ENCODE measurements at places on chromosomes 5 and 9.

- no peak for DNase-seq
Observed at GRCh38 chr9:5357431-5358105, 17.9 kb upstream of the RLN1 start.

DNA sequence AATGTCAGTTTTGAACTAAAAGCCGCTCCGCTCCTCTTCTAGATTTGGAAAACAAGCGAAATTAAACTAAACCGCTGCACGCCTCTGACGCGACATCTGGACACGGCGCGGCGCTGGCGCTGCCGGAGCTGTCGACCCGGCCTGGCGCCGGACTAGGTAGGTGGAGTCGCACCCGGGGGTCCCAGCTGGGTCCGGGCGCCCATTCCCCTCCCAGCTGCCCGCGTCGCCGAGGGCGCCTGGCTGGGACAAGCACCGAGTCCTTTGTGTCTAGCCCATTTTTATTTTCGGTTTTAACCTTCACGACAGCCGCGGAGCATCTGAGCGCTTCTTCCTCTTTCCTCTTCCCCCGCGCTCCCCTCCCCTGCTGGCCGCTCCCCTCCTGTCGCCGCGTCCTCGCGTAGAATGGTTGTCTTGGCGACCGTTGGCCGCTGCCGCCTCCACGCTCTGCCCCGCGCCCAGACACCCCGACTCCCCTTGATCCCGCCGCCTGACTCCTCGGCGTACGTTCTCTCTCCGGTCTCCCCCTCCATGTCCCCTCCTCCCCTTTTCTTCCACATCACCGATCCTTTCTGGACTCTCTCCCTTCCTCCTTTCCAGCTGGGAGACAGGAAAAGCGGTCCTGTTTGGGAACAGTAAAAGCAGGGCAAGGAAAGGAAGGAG lies 545 bp downstream of the CDKN2B-AS1 start:
- DNase-seq = peak; percentile 94

- DNase-seq = no peak
Observed at GRCh38 chr9:34513567-34514214, 9.1 kb downstream of the ENHO start.

DNA sequence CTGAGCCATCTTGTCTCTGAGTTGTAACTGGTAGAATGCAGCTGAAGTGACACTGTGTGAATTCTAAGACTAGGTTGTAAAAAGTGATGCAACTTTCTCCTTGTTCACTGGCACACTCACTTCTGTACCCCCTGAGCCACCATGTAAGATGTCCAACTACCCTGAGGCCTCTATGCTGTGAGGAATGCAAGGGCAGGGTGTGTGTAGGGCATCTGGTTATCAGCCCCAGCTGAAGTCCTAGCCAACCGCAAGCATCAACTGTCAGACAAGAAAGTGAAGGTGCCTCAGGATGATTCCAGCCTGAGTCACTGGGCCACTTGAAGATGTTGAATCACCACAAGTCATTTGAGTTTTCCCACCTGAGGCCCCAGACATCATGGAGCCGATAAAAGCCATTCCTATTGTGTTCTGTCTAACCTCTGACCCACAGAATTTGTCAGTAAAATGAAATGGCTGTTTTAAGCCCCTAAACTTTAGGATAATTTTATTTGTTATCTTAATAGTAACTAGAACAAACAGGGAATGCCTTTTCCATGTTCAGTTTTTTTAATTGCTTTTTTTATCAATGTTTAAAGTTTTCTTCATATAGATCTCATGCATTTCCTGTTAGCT lies 18.7 kb upstream of the RHOBTB3 start:
- DNase-seq = no peak

- DNase-seq = no peak
Observed at GRCh38 chr9:121774715-121775613, 123.5 kb downstream of the DAB2IP start.

DNA sequence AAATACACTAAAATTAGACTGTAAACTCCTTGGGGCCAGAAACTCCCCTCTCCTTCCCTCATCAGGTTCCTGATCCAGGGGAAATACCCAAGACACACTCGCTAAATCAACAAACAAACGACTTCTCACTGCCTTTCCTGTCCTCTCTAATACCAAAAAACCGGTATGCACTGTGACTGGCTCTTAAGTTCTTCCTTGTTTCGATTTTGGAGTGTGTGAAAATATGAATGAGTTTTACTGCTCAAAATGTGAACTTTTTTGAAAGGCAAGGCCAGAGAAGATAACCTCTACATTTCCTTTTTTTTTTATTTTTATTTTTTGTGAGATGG lies 81.1 kb upstream of the EPB41L4B start:
- no peak for DNase-seq

GRCh38 chr9:87499424-87500017 lies 1.9 kb downstream of the DAPK1 start:
- no peak for DNase-seq

- no peak for DNase-seq
Observed at GRCh38 chr5:116536316-116537083, 38.1 kb downstream of the SEMA6A start.

GRCh38 chr9:76730801-76731200 lies 33.4 kb upstream of the PCA3 start:
- no peak for DNase-seq

DNA sequence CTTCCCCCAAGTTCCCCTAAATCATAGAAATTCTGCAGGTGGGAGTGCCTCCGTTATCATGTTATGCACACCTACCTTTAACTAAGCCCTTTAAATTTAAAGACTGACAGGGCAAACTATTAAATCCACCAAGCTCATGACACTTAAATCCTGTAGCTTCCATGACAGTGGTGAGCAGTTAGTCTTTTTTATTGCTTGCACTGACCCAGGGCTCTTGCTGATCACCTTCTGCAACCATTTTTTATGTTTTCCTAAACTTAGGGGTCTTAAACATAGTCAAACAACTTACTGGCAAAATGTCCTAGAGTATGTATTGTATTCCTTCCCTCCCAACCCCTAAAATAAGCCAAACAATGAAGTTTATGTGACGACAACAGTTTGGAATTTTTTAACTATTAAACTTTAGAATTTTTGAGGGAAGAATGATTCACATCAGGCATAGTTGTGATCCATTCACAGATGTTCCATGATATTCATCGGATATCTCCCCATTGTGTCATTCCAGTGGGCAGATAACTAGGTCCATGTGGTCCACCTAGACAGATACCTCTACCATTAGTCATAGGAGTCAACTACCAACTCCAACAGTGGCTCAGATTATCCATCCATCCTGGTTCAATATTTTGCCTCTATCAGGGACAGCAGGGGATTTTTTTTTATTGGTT lies 283.1 kb downstream of the ADAMTS6 start:
- no peak for DNase-seq

GRCh38 chr9:16262477-16263261 lies 607.8 kb downstream of the BNC2 start:
- DNase-seq = no peak

DNA sequence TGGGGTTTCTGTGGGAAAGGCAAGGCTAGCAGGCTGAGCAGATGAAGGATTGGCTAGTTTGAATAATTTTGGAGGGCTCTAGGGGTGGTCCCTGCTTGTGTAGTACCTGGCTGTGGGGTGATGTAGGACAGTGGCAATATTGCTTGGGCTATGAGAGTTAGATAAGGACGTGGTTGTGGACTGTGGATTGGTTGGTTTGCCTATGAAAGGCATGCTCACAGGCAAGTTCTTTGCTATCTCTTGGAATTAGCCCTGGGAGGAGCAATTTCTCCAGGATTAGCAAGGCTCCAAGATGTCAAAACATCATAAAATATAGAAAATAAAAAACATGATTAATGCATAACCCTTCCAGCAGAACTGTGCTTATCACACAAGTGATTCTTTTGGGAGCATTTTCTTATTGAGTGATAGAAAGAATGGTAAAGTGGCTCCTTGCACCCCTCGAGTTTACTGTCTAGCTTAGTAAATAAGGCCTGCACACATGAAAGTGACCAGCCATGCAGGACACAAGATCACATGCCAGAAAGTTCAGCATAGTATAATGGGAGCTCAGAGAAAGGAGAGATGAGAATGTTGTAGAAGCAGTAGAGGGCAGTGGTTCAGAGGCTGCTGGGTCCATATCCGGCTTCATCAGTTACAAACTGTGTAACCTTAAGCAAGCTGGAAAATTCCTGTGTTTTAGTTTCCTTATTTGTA lies 13.8 kb downstream of the AOPEP start:
- no peak for DNase-seq

DNA sequence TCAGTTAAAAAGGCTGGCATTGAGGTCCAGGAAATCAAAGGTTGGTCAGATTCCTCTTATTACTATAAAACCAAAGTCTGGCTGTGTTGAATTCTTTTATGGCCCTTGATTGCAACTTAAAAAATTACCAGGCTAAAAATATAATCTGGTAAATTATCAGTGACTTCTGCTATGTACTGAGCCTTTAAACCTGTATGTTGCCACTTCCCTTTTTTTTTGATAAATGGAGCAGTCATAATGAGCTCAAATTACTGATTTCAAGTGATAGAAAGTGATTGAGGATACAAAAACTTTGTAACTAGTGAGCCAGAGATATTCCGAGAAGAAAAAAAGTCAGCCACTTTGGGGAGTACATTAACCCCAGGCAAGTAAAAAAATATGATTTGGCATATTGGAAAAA lies 100.1 kb downstream of the GIN1 start:
- DNase-seq = no peak

Data from naive B cell (primary cell).